ENCODE measurements at places on chromosomes 7 and 10.

DNA sequence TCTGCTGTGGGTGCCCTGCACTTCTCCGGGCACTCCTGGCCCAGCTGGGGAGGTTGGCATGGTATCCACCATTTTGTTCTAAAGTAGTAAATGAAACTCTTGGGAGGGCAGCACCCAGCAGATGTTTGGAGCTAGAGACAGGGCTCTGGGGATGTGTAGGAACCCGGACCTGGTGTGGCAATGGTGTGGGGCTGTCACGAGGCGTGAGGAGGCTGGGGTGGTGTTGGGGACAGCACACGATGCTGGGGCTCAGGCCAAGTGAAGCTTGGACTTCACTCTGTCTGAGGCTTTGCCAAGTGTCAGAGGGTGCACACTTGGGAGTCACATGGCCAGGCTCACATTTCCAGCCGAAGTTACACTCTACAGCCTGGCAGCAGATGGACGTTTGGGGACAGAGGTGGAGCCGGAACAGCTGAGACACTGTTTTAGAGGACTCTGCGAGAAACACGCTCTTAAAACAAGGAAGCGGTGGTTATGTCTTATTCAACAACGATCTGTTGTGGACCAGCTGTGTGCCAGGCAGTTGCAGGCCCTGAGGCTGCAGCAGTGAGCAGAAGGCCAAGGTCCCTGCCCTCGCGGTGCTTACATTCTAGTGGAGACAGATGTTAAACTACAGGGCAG, 118.2 kb downstream of the CUX1 start:
- no peak for DNase-seq

DNA sequence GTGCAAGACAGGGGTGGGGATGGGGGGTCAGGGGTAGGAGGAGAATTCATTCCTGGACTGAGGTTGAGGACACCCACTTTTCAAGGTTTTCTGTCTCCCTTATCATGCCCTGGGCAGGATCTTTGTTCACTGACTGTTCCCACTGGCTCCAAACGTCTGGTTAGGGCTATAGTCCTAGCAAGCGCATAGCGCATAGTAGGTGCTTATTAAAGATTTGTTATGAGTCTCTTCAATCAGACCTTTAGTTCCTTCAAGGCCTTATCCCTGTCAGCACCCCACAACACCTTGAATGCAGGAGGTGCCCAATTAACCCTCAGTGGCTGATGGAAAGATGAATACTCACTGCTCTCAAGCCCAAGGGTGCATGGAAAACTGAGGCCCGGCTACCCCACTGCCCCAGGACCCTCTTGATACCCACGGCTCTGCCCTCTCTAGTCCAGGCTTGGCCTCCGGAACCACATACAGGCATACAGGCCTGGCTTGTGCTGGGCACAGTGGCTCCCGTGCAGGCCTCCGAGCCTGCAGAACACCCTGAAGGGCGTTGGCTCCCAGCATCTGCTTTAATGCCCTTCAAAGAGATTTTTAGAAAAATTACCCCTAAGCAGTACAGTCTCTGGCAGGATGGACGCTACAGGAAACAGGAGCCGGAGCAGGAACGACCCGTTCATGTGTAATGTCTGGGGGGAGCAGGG, 177.7 kb downstream of the SH3PXD2A start:
- DNase-seq = no peak

DNA sequence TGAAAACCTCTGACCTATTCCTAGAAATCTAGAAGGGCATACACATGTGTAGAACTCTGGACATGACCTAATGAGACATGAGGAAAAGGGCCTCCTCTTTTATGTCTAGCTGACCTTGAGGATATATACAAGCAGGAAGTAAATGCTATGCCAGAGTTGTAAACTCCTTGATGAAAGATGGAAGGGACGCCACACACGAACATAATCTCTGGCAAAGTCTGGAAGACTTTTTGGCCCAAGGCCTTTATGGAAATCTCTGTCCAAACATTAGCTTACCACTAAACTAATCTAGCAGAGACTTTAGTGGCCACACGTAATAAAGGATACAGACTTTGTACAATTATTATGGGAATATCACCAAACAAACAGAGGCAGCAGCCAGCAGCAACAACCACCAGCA, 138.1 kb upstream of the THSD7A start:
- DNase-seq = no peak

DNA sequence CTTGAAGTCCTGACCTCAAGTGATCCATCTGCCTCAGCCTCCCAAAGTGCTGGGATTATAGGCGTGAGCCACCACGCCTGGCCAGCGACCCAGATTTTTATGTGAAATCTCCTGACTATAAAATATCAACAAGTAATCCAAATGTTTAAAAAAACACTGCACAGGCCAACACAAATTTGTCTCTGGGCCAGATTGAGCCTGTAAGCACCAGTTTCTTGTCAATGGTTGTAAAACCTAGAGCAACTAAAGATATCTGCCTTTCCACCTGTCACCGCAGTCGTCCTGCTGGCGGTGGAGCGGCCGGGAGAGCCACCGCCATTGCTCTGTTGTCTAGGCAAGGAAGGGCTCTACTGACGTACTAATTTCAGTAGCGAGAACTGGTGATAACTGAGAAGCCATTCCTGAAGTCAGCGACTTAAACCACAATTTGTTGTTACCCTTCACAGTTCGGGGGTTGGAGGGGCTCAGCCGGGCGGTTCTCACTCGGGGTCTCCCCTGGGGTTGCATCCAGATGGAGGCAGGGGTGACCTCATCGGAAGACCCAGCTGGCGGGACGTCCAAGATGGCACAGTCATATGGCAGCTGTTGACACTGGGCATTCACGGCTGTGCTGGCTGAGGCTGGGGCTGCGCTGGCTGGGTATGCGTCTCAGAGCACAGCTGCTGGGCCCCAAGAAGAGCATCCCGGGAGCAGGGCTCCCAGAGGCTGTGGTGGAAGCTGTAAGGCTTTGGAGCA, 55.2 kb upstream of the PDGFA start:
- DNase-seq = no peak

DNA sequence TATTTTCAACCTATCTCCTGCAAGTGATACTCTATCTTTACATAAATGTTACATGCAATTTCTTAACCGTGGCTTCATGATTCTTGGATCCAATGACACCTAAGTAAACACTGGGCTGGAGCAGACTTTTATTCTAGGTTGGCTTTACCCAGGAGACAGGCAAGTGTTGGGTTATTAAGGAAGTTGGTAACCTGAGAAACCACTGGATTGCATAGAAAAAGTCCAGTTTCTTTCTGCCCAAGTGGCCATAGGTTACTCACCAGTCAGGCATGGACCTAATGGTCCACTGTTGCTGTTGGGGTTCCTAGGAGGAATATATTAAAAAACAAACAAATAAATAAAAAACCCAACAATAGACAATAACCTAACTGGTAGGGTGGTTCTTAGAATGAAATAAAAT, 112.8 kb downstream of the SEMA3D start:
- DNase-seq = no peak

GRCh38 chr7:123748734-123749536, at the start of gene WASL:
TSS of gene WASL (minus strand) at chr7:123749003. CDS start at chr7:123748734, 269 bp downstream.
- DNase-seq = peak; percentile 91

DNA sequence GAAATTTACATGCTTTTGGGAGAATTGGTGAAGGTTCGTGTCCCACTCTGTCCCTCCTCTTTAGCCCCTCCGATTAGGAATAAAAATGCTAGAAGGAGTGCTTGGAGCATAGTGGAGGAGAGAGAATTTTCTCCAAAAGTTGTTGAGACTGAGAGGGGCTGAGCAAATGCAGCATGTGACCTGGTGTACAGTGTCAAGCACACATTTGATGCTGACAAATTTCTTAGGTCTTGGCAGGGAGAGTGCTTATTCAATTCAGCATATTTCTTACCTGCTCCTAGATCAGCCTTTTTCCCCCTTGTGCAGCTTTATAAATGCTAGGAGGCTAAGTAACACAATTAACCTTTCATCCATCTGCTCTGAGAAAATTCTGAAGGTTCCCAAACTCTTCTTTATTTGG, 189.0 kb downstream of the GALNT17 start:
- no peak for DNase-seq

GRCh38 chr10:92573091-92573797, 649 bp downstream of the IDE start:
- peak; percentile 42 for DNase-seq

DNA sequence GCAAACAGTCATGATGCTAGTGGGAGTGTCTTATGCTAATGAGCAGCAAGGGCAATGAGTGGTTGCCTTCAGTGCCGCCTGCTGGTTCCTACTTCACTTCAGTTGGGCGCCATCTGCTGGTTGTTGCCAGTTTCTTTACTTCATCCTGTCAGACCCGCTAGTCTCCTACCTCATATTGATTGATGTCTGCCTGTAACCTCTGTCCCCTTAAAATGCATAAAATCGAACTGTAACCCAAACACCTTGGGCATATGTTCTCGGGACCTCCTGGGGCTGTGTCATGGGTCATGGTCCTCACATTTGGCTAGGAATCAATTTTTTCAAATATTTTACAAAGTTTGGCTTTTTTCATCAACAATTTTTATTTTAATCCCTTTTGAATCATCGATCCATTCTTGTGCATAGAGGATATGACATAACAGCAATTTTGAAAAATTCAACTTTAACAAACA, 62.8 kb upstream of the C7orf33 start:
- DNase-seq = peak; percentile 92

- DNase-seq = no peak
These were observed 118.1 kb downstream of the CTTNBP2 start for GRCh38 chr7:117755136-117755535.

- no peak for DNase-seq
These were observed 61.5 kb downstream of the LANCL2 start for GRCh38 chr7:55426676-55427075.

DNA sequence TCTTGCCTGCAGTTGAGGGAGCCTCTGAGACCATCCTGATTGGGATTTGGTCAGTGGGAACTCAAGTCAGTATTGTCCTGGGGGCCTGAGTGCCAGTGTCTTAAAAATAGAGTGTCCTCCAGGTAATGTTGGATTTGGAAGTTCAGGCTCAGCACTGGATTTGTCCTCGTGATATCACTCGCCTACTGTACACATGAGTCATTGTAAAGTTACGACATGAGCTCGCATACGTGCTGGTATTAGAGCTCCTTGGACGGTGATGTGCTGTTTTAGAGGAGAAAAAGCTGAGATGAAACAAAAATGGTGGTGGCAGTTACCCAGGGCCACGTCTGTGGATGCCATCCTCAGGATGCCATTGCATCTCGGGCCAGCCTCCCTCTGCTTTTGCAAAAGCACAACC, 78.2 kb downstream of the MGMT start:
- DNase-seq = no peak

DNA sequence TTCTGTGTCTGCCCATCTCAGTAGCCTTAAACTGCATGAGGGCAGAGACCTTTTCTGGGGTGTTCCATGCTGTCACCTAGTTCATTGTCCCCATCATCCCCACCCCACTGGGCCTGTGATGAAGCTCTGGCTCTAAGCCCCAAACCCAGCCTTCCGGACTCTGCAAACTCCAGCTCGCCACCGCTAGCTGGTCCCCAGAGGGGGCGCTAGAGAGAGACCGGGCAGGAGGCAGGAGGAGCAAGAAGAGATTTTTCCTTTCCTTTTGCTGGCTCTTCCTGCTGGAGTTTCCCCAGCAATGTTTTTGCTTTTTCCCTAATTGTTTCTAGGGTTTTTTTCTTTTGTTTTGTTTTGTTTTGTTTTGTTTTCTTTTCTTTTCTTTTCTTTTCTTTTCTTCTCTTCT, 234.4 kb downstream of the TEX36 start:
- no peak for DNase-seq

DNA sequence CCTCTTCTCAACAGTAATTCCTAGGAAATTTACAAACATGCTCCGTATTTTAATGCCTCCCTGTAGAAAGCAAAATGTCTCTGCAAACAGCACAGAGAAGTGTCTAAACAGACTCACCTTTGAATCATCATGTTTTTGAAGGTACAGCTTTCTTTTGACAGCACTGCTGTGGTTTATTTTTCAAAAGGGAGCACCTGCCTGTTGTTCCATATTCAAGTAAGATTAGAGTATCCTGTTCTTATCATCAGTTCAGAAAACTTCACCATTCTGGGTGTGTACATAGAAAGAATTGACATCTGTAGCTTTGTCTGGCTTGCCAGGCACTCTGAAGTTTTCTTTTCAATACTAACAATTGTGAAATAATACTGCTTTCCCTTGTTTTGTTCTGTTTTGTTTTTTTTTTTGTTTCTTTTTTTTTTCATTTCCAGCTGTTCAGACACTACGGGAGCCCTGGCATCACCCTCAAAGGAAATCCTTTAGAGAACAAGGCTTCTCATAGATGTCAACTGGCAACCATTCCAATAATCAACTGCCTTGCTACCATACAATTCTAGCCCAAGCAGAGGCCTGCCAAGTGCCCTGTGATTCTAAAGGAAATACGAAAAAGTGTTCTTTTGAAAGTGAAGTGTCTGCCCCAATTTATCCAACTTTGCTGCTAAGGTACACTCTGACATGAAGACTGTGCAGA, 275.9 kb downstream of the PRPF18 start:
- DNase-seq = no peak

- no peak for DNase-seq
These were observed 80.4 kb downstream of the UBE3C start for GRCh38 chr7:157219154-157219553.

DNA sequence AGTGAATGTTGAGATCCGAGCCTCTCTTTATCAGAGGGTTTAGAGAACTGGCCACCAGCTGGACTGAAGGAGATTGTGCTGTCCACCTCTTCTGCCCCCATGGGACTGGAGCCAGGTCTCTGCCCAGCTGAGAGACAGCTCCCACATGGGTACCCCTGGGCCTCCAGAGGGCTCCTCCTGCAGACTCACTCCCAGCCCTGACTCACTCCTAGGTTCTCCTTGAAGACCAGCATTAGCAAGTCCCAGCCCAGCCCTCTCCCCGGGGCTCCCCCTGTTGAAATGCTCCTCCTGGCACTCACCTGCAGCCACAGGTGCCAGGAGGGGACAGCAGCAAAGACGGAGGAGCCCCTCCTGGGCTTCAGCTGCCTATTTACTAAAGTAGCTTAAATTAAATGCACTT, 126.9 kb downstream of the CXCL12 start:
- no peak for DNase-seq

Data from stimulated activated CD4-positive, alpha-beta T cell treated with anti-CD3 and anti-CD28 coated beads, Interleukin-2, amount 100 ng/mL, for 24 hours (primary cell).